ENCODE measurements at places on chromosomes 5 and 9.

DNA sequence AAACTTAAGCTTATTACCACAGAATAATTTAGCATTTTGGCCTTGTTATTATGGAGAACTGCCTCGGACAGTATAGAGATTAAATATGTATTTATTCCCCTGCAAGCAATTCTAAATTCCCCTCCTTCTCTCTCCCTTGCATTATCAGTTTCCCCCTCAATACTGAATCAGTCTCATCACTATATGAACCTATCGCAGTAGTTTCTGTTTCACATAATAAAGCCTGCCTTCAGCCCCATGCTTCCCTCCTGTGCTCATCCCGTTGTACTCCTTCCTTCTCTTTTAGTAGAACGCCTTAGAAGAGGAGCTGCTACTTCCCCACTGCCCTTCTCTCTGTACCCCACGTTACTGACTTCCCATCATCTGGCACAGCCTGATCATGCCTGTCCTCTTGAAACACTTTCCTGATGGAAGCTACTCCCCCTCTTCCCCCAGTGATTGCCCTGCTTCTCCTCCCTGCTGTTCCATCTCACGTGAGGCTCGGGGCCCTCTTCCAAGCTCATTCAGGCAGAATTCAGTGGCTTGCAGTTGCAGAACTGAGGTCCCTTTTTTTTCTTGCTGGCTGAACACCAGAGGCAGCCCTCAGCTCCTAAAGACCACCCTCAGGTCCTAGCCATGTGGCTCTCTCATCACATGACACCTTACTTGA, 93.4 kb downstream of the PPIC start:
- DNase-seq, result peak; percentile 63

DNA sequence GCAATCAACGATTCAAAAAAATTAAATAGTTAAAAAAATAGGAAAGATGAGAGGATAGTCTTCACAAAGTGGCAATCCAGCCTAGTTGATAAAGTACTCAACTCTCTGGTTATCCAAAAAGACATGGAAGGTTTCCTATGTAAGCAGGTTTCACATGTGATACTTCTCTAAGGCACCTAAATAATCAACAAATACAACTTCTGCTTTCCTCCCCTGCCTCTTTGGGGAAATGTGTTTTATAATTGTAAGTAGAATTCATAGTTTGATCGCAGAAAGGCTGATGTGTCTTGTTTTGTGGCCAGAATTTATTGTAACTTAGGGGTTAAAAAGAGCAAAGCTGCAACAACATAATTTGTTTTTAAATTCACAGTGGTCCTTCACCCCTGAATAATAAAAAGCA, 855.5 kb upstream of the DMAC1 start:
- no peak for DNase-seq

GRCh38 chr5:77560677-77561263, 68.7 kb upstream of the WDR41 start:
- peak; percentile 83 for DNase-seq

DNA sequence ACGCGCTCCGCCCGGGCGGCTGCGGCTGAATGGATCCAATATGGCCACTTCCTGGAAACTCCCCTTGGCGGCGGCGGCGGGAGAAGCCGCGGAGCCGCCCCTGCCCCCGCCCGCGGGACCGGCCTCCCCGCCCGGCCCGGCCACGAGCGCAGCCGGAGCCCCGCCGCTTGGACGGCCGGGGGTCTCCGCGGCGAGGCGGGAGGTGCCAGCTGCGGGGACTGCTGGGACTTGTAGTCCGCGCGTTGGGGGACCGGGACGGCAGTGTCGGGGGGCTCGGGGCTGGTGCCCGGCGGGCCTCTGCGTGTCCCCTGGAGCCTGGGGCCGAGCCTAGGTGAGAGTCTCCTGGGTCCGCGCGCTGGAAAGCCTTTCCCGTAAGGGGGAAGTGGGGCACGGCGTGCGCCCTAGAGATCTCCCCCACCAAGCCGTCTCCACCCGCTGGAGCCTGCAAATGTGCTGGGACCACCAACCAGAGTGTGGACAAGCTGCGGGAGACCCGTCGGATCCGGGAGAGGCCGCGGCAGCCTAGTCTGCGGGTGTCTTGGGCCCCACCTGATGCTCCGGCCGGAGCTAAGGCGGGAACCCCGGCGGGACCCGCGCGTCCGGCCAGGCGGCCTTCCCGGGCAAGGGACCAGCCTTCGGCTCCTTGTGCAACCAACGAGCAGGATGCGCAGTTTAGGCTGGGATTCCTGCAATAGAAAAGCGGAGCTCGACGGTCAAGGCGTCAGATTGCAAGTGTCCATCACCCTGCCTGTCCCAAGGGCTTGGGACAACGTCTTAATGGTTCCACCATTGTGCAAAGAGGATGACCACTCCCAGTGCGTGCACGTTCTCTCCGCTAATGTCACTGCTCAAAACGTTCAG, at the start of gene SEPTIN8:
Gene SEPTIN8, minus strand, starts transcription at position 31 of the 861 bp plus-strand sequence. CDS start 102 bp downstream, outside the sequence.
- peak; percentile 75 for DNase-seq

DNA sequence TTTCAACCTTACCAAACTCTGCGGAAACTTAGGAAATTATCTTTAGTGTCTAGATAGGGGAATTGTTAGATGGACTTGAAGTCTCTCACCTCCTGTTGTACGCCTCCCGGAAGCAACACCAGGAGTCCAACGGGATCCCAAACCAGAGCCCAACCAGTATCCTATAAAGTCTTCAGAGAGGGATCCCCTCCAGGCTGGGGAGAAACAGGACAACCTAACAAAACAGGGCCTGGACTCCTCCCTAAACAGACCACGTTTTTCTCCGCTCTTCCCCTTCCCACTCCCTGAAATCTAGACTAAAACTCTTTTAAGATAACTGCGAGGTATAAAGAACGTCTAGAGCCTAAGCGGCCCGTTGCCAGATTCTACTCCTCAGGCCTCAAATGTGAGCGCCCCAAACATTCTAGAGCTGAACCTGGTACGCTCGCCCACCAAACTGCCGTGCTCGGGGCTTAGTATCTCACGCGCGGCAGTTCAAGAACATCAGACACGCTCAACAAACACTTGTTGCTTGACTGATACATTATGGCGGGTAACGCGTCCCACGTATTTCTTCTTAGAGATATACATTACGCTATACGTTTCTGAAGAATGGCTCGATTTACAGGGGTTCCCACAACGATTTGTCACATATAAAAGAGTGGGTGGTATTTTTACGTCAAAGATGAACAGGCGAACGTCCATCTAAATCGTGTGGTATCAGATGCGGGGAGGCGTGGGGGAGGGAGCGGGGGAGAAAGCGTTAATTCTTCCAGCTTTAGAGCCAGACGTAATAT, 663 bp upstream of the SMIM27 start:
- peak; percentile 87 for DNase-seq

DNA sequence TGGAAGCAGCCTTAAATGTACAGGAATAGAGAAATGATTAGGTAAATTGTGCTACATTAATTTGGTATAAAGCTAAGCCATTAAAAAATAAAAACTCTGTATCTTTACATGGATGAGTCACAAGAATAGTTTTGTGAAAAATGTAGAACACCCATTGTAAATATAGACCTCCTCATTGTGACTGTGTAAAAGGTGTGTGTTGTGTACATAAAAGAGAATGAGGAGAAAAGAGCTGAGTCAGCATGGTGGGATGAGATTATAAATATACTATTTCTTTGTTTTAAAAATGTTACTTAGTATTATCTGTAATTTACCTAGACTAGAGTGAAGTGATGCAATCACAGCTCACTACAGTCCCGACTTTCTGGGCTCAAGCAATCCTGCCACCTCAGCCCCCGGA, 250.5 kb downstream of the KIAA0825 start:
- no peak for DNase-seq

- DNase-seq, result no peak
Measured at GRCh38 chr5:72499730-72500129, 7.5 kb downstream of the ZNF366 start.

GRCh38 chr5:31068287-31068686, 125.2 kb upstream of the CDH6 start:
- no peak for DNase-seq

DNA sequence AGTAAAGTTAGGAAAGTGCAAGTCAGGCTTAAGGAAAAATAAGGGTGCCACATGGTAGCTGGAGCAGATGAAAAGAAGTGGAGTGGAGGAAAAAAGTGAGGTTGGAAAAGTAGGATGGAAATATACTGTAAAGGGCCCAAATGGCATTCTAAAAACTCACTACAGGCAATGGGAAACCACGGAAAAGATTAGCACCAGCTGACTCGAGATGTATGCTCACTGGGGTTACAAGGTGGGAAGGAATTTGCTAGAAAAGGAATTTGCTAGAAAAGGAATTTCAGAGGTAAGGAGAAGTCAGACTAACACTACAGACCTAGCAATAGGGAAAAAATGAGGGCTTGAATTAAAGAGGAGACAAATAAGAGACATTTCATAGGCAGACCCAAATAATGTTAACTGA, 3.6 kb downstream of the PSMD5 start:
- DNase-seq, result no peak

- DNase-seq, result no peak
Measured at GRCh38 chr5:71706906-71707305, 12.2 kb upstream of the CARTPT start.

GRCh38 chr5:10461904-10462555, 20.4 kb downstream of the ROPN1L start:
- no peak for DNase-seq

DNA sequence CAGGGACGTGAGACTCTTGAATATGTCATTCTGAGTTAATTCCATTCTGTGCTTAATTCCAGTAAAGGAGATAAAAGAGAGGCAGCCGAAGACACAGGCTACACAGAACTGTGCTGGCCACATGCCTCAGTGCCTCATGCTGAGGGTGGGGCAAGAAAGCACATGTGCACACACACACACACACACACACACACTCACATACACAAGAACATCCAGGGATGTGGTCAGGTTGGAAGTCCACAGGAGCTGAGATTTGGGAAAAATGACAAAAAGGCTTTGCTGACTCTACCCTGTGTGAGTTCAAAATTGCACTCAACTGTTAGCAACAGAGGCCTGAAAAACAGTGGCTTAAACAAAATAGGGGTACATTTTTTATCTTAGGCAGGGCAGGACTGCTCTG, 40.5 kb downstream of the ALG2 start:
- DNase-seq, result no peak

GRCh38 chr5:158642879-158643278, 456.8 kb downstream of the EBF1 start:
- DNase-seq, result no peak

DNA sequence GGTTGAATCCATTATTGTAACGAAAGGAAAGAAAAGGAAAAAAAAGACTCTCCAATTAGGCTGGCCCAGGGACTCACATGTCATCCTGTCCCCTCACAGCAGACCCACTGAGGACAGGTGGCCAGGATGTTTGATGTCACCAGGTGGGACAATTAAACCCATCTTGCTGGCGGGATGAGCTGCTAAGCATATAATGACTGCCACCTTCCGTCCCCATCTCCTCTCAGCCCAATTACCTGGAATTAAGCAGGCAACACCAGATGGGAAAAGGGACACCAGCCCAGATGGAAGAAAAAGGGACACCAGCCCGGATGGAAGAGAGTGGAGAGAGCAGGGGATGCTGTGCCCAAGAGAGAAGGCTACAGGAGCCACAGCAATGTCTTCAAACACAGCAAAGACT, 116.6 kb upstream of the SARDH start:
- no peak for DNase-seq

DNA sequence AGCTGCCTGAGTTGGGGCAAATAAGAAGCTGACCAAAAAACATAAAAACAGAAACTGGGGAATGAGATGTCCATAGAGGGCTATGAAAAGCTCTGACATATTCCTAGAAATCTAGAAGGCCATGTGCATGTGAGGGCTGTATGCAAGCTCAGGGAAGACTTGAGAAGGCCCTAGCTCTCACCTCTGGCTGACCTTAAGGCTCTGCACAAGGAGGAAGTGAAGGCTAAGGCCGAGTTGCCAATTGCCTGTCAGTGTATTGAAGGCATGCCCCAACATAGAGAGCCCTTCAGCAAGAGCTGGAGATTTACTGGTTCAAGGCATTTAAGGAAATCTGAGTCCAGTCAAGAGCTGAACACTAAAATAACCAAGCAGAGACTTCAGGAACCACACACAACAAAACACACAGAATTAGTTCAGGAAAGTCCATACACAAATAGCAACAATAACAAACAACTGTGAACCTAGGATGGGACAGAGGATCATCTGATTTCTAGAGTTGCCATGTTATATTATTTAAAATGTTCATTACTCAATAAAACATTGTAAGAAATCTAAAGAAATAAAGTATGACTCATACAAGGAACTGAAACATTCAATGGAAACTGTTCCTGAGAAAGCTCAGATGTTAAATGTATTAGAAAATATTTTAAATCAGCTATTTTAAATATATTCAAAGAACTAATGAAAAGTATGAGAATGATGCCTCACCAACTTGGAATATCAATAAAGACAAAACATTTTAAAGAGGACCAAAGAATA, 161.8 kb downstream of the AUH start:
- DNase-seq, result no peak
